ENCODE measurements at places on chromosomes 3 and 15. TPM values are rescaled to one million over a fixed set of nuclear protein-coding genes. Genes with fewer than 3 reads are reported as not detected.

Gene SLC2A2
- total RNA-seq: not detected

Gene CILP
- total RNA-seq: 0.25 TPM

Gene ALDH1A3
- 3.9 TPM for total RNA-seq

Gene FILIP1L
- 2.2 TPM for total RNA-seq

Gene HTR3E
- total RNA-seq: not detected

Gene TICRR
- 1.2 TPM for total RNA-seq

Gene HRG
- total RNA-seq: not detected

Gene ABHD17C
- total RNA-seq: 15.7 TPM

Gene ADGRG7
- total RNA-seq: under 0.01 TPM

Gene CRYBG3
- total RNA-seq: 4.9 TPM

Gene CCDC33
- total RNA-seq: 0.25 TPM

Gene CYP11A1
- total RNA-seq: not detected

Gene SLC49A4
- 21.4 TPM for total RNA-seq

Gene PGBD4
- total RNA-seq: 3.2 TPM

Gene PLA2G4E
- total RNA-seq: not detected
